Sciatic nerve (tissue), 2 donors: ENCODE measurements at places on chromosomes 11 and 22.

GRCh38 chr11:122138744-122139594 lies 23.0 kb upstream of the BLID start:
- no peak for DNase-seq

DNA sequence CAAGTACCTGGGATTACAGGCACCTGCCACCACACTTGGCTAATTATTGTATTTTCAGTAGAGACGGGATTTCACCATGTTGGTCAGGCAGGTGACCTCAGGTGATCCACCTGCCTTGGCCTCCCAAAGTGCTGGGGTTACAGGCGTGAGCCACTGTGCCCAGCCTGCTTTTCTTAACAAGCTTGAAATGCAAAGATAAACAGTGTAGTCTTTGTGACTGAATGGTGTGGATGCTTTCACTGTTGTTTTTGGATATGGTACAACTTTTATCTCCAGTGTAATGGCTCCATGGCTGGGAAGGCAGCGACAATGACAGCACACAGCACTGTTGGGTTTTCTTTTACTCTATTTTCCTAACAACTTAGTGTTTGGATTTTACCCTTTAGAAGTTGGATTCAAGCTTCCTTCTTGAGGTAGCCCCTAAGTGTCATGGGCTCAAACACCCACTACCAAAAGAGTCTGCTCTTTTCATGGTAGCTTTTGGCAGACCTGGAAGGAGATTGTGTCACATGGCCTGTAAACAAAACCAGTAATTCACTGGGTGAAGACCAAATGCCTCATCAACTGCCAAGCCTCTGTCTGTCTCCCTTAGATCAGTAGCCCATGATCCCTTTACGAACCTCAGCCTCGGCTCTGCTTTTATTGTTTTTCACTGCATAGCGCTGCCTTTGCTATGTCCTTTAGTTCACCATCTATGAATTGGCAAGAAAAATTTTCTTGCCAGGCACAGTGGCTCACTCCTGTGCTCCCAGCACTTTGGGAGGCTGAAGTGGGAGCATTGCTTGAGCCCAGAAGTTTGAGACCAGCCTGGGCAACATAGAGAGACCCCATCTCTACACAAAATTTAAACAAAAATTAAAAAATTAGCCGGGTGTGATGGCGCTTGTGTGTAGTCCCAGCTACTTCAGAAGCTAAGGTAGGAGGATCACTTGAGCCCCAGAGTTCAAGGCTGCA lies 6.4 kb downstream of the VPS51 start:
- no peak for DNase-seq

DNA sequence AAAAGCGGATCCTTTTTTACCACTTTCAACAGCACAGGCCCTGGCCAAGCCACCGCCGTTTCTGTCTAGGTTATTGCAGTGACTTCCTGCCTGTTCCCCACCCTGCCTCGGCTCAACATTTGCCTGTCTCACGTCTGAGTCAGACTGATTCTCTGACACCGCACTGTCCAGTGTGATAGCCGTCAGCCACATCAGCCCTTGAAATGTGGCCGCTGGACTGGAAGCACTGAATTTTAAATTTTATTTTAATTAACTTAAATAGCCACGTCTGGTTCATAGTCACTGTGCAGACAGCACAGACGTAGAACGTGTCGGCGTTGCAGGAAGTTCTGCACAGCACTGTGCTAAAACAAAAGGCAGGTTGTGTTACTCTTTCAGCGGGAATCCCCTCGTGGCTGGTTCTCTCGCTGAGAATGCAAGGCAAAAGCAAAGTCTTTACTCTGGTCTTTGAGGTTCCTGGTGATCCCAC lies 56.3 kb upstream of the ADSL start:
- no peak for DNase-seq

DNA sequence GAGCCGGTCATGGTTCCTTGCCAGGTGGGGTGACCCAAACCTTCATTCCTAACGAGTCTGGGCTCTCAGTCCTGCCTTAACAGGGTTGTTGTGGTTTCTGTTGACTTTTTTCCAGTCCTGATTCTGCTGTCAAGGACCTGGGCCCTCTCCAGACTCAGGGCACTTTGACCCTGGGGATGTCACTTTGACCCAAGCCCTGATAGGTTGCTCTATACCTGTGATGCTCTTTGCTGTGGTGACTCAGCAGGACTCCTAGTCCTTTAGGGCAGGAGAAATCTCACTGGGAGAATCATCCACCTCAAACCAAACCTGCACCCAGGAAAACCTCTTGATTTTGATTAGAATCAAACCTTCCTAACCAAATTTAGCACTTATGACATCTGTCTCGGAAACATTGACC lies 20.5 kb upstream of the MPPED1 start:
- DNase-seq, result no peak
